Frontal cortex (tissue), 4 donors: ENCODE measurements at places on chromosomes 3 and 15.

DNA sequence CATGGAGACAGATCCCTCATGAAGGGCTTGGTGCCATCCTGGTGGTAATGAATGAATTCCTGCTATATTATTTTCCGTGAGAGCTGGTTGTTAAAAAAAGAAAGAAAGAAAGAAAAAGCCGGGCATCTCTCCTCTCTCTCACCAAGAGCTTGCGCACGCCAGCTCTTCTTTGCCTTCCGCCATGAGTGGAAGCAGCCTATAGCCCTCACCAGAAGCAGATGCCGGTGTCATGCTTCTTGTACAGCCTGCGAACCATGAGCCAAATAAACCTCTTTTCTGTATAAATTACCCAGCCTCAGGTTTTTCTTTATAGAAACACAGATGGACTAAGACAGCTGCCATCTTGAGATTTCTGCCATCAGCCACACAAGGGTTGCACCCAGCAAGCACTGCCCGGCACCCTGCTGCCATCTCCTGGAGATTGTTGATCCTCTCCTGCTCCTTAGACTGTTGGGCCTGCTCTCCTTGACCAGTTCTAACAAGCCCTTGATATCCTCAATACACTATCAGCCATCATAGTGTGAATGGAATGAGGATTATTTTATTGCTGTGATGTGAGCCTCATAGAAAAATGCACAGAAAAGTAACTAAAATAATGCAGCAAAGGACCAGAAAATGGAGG lies 3.5 kb upstream of the AHSG start:
- DNase-seq, result no peak

DNA sequence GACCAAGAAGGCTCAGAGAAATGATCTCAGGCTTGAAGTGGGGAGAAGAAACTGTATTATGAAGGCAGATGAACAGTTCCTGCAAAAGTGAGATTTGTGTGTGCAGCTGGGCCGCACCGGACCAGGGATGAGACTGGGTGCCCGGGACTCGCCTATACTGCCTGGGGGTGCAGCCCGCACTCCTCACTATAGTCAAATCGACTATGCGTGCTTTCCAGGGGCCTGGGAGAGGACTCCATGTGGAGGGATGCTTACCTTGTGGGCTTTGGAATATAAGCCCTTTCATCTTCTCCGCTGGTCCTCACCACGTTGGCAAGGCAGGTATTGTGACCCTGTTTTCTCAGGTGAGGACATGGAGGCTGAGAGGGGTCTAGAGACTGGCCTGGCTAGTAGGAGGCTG lies 32.9 kb upstream of the APOD start:
- no peak for DNase-seq

- DNase-seq, result no peak
Measured at GRCh38 chr15:40937762-40938535, 8.8 kb downstream of the DLL4 start.

DNA sequence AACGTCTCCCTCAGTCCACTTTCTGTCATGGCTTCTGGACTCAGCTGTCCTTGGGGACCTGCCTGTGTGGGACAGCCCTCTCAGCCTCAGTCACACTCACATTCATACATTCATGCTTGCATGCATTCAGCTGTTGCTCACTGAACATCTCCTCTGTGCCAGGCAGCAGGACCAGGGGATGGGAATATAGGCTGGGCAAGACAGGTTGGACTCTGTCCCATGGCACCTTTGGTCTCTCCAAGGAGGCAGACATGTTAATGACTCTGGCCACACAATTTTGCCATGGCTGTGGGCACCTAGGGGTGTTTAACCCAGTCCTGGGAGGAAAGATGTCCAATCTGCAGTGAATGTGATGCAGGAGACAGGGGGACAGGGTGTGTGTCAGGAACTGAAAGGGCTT lies 7.8 kb upstream of the DNAH1 start:
- DNase-seq, result no peak

- no peak for DNase-seq
Measured at GRCh38 chr15:77371850-77372563, 47.9 kb downstream of the PEAK1 start.

- no peak for DNase-seq
Measured at GRCh38 chr3:43838877-43839276, 148.1 kb downstream of the ABHD5 start.

- no peak for DNase-seq
Measured at GRCh38 chr15:94105760-94106159, 125.6 kb upstream of the MCTP2 start.
